AG08395 (cell line): ENCODE measurements at places on chromosomes 4 and X.

DNA sequence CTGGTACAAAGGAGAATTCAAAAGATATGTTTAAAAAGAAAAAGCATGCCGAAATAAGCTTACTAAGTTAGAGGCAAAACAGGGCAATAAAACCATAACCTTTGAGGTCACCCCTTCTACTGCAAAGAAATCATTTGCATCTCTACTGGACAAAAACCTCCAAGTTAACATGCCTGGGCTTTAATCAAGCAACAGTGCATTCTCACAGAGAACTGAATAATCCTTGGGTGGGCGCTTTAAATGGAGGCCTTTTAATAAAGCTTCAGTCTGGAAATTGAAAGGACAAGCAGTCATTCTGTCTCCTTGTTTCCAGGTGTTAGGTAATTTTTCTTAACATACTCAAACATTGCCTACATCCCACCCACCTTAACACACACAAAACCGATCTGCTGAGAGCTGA is 34.6 kb upstream of the SMS start:
- DNase-seq, result no peak

GRCh38 chr4:142104041-142104440 is 467.7 kb downstream of the IL15 start:
- no peak for DNase-seq

- no peak for DNase-seq
These were observed 1162.1 kb downstream of the RAPGEF2 start for GRCh38 chr4:160265014-160265413.

GRCh38 chr4:149910604-149911350 is 95.1 kb upstream of the IQCM start:
- DNase-seq, result no peak

DNA sequence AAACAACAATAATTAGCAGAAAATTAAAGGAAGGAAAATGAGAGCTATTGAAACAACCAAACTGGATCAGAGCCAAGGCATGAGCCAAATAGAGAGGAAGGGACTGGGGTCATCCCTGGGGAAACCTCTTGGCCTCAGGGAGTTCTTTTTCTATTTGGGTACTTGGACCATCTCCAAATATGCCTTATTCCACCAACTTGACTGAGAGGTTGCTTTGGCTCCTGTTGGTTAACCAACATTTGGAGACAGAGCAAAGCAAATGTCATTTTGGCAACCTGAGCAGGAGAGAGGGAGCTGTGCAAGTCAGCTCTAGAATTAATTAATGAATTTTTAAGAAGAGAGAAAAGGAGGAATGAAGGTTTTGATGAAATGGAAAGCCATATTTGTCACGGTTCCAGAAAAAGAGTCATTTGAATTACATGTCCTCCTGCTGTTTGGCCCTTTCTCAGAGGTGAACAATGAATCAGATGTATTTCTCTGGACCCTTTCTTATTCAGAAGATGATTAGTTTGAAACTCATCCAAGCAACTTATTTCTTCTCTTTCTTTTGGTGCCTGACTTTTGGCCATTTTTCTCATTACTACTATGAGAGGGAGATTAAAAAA is 119.1 kb downstream of the CNKSR2 start:
- DNase-seq, result no peak

GRCh38 chrX:111006116-111006515 is 89.9 kb upstream of the PAK3 start:
- no peak for DNase-seq

DNA sequence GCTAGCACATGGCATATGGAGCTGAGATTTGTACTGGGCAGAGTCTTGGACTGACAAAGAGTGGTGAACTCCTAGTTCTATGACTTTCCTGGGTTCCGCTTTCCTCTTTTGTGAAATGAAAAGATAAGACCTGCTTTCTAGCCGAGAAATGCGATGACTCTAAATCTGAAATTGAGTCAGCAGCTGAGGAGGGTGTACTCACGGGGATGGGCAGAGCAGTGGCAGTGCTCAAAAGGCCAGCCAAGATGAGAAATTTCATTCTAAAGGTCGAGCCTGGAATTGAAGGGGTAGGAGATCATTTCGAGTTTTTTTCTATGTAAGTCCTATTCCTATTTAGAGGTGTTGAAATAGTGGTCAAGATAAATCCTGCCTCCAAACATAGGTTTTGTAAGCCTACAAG is 47.0 kb downstream of the NUDT9 start:
- DNase-seq, result no peak

- peak; percentile 50 for DNase-seq
These were observed 147.5 kb downstream of the DLG3 start for GRCh38 chrX:70592091-70592490.

GRCh38 chr4:35925806-35926205 is 318.5 kb downstream of the ARAP2 start:
- DNase-seq, result no peak

GRCh38 chrX:41952102-41952501 is 28.7 kb upstream of the CASK start:
- no peak for DNase-seq

- DNase-seq, result no peak
These were observed 30.6 kb upstream of the IL9R start for GRCh38 chrX:155966876-155967275.

DNA sequence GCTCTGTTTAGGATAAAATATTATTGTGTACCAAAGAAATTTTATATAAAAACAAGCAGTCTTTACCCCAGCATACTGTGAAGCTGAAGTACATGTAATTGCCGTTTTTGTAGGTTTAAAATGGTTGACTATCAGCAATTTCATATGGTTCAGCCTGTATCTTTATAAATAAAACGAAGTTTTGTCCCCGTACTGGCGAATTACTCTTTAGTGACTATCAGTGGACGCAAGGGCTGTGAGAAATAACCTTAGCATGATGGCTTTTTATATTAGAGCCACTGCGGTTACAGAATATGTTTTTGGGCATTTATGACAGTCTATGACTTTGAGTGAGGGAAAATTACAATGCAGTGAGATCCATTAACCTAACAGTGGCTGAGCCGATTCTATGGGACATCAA is 1.2 kb downstream of the GPM6B start:
- no peak for DNase-seq

DNA sequence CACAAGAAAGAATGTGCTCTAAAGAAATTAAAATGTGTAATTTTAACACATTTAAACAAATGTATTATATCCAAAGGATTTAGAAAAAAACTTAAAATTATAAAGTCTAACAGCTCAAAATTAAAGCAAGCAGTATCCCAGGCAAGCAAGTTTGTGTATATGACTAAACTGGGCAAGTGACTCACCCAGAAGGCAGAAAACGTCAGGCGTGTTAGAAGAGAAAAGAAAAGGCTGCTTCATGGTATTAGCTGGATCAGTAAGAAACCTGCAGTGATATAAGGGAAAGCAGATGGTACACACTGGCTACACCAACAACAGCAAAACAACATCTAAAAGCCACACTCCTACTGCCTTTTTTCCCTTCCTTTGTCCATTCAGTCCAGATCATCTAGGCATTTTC is 250.6 kb upstream of the NDST3 start:
- DNase-seq, result no peak

GRCh38 chrX:118730500-118731247 is 3.3 kb downstream of the IL13RA1 start:
- peak; percentile 50 for DNase-seq

GRCh38 chr4:178185517-178185916 is 743.3 kb upstream of the AGA start:
- no peak for DNase-seq

DNA sequence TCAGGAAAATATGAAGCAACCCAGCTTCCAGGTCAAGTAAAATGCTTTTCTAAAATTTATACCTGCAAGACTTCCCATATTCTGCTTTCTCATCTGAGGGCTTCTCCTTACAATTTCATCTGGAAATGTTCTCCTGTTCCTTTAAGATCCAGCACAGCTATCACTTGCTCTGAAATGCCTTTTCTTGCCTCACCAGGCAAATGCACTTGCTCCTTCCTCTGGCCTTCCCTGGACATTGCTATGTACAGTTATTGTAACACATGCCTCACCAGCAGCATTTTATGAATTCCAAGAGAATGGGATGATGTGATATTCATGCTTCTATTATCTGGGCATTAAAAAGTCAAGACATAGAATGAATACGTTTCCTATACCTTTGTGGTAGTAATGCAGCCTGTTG is 842.1 kb upstream of the INTU start:
- peak; percentile 24 for DNase-seq

GRCh38 chr4:150972592-150972991 is 42.5 kb downstream of the LRBA start:
- no peak for DNase-seq

DNA sequence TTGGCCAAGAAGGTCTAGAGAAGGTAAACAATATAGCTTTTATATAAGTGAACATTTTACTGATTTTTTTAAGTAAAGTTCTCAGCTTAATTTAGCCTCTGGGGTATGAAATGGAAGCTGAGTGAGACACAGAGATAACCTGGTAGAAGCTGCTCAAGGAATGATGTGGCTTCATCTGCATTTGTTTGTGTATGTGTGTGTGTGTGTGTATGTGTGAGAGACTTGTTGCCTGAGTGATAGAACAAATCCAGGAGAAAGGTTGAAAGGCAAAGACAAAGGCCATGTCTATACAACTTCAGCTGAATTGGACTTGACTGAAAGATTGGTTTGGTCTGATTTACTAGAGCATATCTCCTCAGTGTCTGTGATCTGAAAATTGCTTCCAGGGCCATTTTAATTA is 63.6 kb downstream of the PCDH7 start:
- DNase-seq, result no peak

DNA sequence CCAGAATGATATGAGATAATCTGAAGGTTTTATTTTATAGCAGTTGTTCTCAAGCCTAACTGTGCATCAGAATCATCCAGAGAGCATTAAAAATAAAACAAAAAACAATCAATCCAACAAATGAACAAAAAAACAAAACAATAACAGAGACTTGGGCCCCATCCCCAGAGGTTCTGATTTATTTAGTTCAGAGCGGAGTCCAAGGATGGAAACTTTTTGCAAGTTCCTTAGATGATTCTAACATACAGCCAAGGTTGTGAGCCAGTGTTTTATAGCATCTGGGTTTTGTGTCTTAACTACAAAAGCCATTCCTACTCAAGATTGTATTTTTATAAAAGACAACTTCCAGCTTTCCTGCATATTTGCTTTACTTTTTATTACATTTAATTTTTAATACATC is 59.4 kb upstream of the GRPR start:
- no peak for DNase-seq
